Lung (tissue), 17 donors: ENCODE measurements at places on chromosomes 11 and 22.

GRCh38 chr11:44625759-44626523 lies 60.5 kb downstream of the CD82 start:
- H3K27ac ChIP-seq: no peak overlapping the region
- no peak overlapping the region for H3K4me3 ChIP-seq
- no peaks in the 10 kb centered on the region for H3K27me3 ChIP-seq
- H3K4me1 ChIP-seq: peaks cover 3% of the 10 kb centered on the region
- DNase-seq: peak; percentile 50

DNA sequence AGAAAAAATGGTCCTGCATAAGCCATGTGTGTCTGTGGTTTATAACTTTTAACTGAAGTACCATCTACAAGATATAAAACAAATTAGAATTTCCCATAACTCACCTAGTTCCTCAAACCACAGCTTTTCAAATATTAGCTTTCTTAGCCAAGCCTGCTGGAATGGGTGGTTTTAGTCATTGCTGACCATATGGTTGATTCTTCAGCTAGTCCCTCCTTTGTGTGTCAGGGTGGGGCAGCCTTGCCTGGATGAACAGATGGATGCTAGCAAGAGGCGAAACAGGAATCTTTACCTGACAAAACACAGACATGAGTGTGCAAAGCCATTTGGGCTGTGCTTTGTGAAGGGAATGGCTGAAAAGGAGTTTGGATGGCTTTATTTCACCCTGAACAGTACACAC lies 6.9 kb upstream of the B3GNT6 start:
- H3K4me3 ChIP-seq: no peak overlapping the region
- H3K27me3 ChIP-seq: no peaks in the 10 kb centered on the region
- no peaks in the 10 kb centered on the region for H3K36me3 ChIP-seq

GRCh38 chr11:64341851-64342791 lies 2.1 kb downstream of the CCDC88B start:
- DNase-seq: peak; percentile 88
- no peaks in the 10 kb centered on the region for H3K4me1 ChIP-seq
- peak overlapping the region; percentile 62 for H3K27ac ChIP-seq
- no peak overlapping the region for H3K4me3 ChIP-seq
- no peaks in the 10 kb centered on the region for H3K36me3 ChIP-seq

DNA sequence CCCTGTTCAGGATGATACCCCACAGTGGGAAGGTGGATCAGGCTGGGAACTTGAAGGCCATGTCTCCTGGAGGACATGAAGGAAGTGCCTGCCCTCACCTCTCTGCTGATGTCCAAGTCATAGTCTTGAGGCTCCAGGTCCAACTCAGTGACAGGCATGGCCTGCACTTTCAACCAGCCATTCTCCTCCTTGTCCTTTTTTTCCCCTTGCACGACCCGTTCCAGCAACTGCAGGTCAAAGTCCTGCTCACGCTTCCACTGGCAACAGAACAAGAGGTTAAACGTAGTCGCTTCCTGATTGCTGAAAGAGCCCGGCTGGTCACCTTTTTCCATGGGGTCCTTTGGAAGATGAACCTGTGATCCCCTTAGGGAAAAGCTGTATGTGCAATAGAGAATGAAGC lies 47.7 kb downstream of the C11orf58 start:
- H3K36me3 ChIP-seq: no peaks in the 10 kb centered on the region
- no peak for DNase-seq
- H3K27ac ChIP-seq: peak overlapping the region; percentile 35
- H3K4me1 ChIP-seq: peaks cover 6% of the 10 kb centered on the region
- no peaks in the 10 kb centered on the region for H3K27me3 ChIP-seq

DNA sequence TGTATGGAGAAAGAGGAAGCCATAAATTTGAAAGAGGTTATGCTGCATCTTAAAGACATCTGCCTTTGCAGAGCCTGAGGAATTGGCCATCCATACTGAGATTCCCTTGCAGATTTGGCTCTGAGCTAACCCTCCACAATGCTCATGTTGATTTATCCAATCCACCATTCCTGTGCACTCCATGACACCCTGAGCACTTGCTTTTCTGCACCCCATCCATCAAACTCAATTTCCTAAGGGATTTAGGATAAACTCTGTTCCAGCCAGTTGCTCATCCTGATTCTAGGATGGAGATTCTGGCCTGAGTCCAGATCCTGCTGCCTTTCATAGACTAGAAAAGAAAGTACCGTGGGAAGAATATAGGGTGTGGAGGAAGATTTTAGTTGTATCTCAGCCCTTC lies 379.2 kb upstream of the LARGE1 start:
- no peaks in the 10 kb centered on the region for H3K27me3 ChIP-seq
- H3K4me1 ChIP-seq: peaks cover 2% of the 10 kb centered on the region
- H3K36me3 ChIP-seq: no peaks in the 10 kb centered on the region
- H3K27ac ChIP-seq: no peak overlapping the region

- DNase-seq: no peak
- no peaks in the 10 kb centered on the region for H3K36me3 ChIP-seq
- H3K27me3 ChIP-seq: no peaks in the 10 kb centered on the region
- no peak overlapping the region for H3K4me3 ChIP-seq
- no peak overlapping the region for H3K27ac ChIP-seq
Observed at GRCh38 chr22:22545084-22545483, 14.0 kb downstream of the PRAME start.

DNA sequence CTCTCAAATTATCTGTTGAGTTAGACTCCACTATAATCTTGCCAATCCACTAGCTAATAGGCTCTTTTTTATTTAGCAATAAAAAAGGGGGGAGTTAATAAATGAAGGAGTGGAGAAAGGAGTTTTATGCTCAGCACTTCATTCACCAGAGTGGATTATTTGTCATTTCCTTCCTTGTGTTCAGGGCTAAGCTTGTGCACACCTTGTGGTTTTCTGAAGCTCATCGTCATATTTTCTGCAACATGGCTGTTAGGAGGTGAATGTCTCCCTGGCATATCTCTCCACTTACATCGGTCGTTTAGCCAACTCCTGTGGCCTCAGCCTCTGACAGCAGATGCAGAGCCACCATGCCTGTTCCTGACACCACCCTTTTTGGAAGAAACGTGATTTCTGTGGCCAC lies 83.9 kb upstream of the MTNR1B start:
- H3K4me1 ChIP-seq: no peaks in the 10 kb centered on the region
- H3K4me3 ChIP-seq: no peak overlapping the region
- no peaks in the 10 kb centered on the region for H3K27me3 ChIP-seq
- H3K36me3 ChIP-seq: peaks cover 36% of the 10 kb centered on the region
- no peak overlapping the region for H3K27ac ChIP-seq

- H3K4me1 ChIP-seq: peaks cover 10% of the 10 kb centered on the region
- peaks cover 24% of the 10 kb centered on the region for H3K36me3 ChIP-seq
- peak overlapping the region; percentile 94 for H3K27ac ChIP-seq
- no peaks in the 10 kb centered on the region for H3K27me3 ChIP-seq
Observed at GRCh38 chr11:66068154-66068821, 1.8 kb upstream of the PACS1 start.

DNA sequence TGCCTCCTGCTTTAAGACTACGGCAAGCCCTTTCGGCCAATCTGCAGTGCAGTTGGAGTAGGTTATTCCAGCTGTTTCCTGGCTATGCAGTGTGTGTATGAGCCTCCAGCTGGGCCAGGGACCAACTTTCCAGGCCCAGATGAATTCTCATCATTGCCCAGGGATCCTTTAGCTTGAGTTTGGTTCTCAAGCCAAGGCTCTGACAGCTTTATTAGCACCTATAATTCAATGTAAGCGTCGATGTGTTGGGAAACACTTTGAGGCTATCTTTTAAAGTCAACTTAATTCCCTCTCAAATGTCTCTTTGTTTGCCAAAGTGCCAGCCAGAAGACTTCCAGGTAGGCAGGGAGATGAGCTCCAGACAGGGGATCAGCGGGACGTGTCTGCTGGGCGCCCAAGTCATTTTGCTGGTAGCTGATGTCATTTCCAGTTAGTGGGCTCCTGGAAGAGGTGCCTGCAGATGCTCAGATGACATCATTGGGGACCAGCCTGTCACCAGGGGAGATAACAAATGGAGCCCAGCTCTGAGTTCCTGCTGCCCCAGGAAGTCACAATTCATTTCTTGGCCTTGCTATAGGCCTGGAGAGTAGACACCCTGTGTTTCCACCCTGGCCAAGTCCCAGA lies 520.4 kb downstream of the SOX6 start:
- H3K4me3 ChIP-seq: no peak overlapping the region
- no peaks in the 10 kb centered on the region for H3K27me3 ChIP-seq
- H3K36me3 ChIP-seq: no peaks in the 10 kb centered on the region
- H3K27ac ChIP-seq: no peak overlapping the region

DNA sequence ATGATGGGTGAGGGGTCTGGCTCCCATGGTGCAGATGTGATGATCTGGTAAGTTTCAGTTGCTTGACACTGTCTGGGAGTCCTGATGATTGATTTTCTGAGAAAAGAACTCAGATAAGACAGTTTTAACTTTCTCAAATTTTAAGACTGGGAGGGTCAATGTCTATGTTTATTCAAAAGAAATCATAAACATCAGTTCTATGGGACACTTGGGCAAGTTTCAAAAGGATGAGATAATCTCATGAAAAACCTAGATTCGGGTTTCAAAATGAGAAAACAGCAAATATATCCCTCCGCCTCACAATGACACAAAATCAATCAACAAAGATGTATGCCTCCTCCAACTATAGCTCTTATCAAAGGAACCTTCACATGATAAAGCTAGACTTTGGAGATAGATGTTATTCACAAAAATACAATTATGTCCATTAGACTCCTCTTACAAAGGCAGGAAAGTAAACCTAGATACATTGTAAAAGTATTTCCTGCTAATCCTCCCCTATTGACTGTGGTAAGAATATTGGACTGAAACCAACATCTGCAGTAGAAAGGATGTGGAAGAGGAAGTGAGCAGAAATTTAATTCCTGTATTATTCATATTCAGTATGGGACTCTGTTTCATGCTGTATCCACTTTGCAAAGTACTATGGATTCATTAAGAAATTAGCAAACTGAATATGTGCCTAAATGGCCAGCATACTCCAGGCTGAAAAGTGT lies 21.6 kb downstream of the SVIP start:
- no peaks in the 10 kb centered on the region for H3K36me3 ChIP-seq
- no peaks in the 10 kb centered on the region for H3K27me3 ChIP-seq
- H3K4me3 ChIP-seq: no peak overlapping the region
- no peak for DNase-seq

- H3K27me3 ChIP-seq: no peaks in the 10 kb centered on the region
- H3K4me1 ChIP-seq: peaks cover 4% of the 10 kb centered on the region
- no peak overlapping the region for H3K4me3 ChIP-seq
Observed at GRCh38 chr11:119704849-119705248, 24.2 kb downstream of the NECTIN1 start.

DNA sequence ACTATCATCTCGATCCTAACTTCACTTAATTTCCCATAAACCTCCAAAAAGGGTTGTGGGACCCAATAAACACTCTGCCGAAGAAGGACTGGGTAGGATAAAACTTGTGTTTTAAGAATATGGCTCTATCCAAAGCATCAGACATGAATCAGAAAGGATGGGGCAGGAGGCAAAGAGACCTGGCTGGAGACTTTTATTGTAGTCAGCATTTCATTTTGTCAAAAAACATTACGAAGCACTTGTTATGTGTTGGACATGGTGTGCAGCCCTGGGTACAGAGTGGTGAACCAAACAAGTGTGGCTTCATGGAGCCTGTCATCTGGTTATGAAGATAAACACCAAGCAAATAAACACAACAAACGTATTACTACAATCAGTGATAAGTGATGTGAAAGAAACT lies 17.3 kb downstream of the IL10RA start:
- no peaks in the 10 kb centered on the region for H3K4me1 ChIP-seq
- no peaks in the 10 kb centered on the region for H3K36me3 ChIP-seq

DNA sequence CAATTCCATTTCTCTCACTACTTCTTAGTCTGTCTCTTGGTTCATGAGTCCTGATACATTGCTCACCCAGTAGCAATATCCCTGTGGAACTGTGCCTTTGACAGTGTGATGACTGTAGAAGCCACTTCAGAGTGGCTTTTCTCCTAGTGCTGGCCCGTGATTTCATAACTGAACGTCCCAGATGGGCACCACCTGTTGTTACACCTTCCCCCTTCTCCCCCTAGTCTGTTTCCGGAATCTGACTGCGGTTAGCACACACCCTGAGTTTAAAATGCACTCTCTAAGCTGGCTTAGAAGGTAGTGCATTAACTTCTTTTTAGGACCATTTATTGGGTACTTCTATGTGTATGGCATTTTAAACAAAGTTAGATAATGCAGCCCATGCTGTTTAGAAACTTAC lies 83.0 kb downstream of the ALX4 start:
- no peaks in the 10 kb centered on the region for H3K36me3 ChIP-seq
- DNase-seq: no peak
- no peaks in the 10 kb centered on the region for H3K27me3 ChIP-seq
- H3K27ac ChIP-seq: no peak overlapping the region

- peak; percentile 40 for DNase-seq
- H3K27me3 ChIP-seq: no peaks in the 10 kb centered on the region
- H3K4me1 ChIP-seq: peaks cover 39% of the 10 kb centered on the region
- H3K27ac ChIP-seq: peak overlapping the region; percentile 93
Observed at GRCh38 chr11:61972672-61973475, 5.4 kb upstream of the FTH1 start.

DNA sequence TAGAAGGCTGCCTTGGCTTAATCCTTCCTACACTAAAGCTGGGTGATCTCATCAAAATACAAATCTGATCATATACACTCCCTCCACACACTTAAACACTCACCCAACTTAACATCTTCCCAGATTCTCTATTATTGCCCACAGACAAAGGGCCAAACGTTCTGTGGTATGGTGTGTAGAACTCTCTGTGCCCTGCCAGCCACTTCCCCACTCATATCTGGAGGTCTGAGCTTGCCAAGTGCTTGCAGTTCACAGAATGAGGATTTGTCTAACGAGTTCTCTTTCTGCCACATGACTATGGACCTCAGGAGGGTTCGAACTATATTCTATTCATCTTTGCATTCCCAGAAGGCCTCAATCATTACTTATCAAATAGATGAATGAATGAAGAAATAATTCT lies 77.6 kb downstream of the MPPED2 start:
- no peaks in the 10 kb centered on the region for H3K27me3 ChIP-seq
- H3K27ac ChIP-seq: no peak overlapping the region
- DNase-seq: no peak
- no peaks in the 10 kb centered on the region for H3K4me1 ChIP-seq
- no peak overlapping the region for H3K4me3 ChIP-seq

DNA sequence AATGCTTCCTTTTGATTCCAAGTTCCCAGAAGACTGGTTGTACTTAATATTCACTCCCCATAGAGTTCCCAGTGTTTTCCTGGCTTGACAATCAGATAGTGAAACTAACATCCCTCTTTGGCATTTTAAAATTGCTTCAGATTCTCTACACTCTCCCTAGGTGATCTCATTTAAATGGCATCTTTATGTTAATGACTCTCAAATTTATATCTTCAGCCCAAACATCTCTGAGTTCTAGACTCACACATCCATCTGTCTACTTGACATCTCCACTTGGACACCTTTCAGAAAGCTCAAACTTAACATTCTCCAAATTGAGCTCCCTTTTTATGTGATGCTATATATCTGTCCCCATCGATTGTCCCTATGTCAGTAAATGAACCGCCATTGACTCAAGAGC lies 232.0 kb downstream of the NTM start:
- no peak overlapping the region for H3K27ac ChIP-seq
- no peaks in the 10 kb centered on the region for H3K4me1 ChIP-seq
- no peak for DNase-seq
- no peaks in the 10 kb centered on the region for H3K36me3 ChIP-seq
- H3K27me3 ChIP-seq: no peaks in the 10 kb centered on the region

- H3K27ac ChIP-seq: no peak overlapping the region
- no peaks in the 10 kb centered on the region for H3K27me3 ChIP-seq
- H3K4me3 ChIP-seq: no peak overlapping the region
- peaks cover 8% of the 10 kb centered on the region for H3K4me1 ChIP-seq
- DNase-seq: no peak
Observed at GRCh38 chr22:44107340-44107739, 73.4 kb upstream of the PARVG start.

- no peaks in the 10 kb centered on the region for H3K27me3 ChIP-seq
- H3K4me1 ChIP-seq: no peaks in the 10 kb centered on the region
- no peak overlapping the region for H3K4me3 ChIP-seq
Observed at GRCh38 chr11:42974510-42975179, 337.2 kb upstream of the API5 start.
